BE2C (cell line): ENCODE measurements at places on chromosomes 2 and 18.

DNA sequence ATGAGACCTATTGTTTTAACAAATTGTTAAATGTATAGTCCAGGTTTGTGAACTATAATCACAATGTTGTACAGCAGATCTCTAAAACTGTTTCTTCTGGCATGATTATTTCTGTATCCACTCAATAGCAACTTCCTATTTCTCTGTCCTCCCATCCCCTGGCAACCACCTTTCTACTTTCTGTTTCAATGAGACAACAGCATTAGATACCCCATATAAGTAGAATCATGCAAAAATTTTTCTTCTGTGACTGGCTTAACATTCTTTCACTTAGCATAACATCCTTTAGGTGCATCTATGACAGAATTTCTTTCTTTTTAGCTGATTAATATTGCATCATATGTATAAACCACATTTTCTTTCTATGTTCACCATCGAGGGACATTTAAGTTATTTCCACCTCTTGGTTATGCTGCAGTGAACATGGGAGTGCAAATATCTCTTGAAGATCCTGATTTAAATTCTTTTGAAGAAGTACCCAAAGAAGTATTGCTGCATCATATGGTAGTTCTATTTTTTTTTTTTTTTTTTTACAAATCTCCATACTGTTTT is 713.5 kb downstream of the LRP1B start:
- no peak for DNase-seq

GRCh38 chr2:134818321-134818720 is 20.1 kb upstream of the ACMSD start:
- DNase-seq = no peak

- DNase-seq = no peak
Observed at GRCh38 chr2:60353406-60353800, 200.1 kb downstream of the BCL11A start.

DNA sequence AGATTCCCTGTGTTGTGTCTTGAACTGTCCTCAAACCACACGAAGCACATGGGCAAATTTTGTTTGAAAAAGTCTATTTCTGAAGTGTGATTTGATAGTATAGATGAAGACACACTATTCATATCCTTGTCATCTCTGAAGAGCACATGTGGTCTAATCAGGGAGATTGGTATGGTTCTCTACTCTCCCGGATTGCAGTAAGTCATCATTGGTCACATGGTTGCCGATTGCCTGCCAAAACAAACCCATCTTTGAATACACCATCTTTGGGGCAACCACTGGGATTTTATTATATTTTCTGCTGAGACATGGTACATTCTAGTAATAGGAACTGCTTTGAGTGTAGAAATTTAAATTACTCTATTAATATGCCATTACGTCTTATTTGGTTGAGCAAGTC is 186.9 kb downstream of the MYO1B start:
- DNase-seq = no peak

DNA sequence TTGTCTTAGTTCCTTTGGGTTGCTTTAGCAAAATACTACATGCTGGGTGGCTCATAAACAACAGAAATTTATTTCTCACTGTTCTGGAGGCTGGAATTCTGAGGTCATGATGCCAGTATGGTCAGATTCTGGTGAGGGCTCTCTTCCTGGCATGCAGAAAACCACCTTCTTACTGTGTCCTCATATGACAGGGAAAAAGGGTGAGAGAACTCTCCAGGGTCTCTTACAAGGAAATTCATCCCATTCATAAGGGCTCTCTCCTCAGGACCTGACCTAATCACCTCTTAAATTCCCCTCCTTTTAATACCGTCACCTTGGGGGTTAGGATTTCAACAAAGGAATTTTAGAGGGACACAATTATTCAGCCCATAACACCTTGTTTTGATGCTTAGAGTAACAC is 243.1 kb upstream of the TNP1 start:
- no peak for DNase-seq

- no peak for DNase-seq
Observed at GRCh38 chr18:49678440-49678839, 116.6 kb downstream of the LIPG start.

DNA sequence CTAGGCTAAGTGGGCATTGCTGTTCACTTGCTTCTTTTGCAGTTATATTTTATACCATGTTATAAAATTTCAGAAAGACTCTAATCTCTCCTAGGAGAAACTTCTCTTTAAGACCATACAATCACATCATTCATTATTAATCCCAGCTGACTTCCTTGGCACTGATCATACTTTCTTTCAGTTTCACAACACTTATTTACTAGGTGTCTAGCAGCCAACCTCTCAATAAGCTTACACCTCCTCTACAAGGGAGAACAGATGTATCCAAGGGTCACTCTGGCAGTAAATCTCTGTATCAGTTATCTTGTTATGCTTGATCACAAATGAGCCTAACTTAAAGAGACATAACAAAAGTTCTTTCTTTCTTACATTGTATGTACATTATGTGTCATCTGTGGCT is 69.8 kb upstream of the EPB41L5 start:
- no peak for DNase-seq

- no peak for DNase-seq
Observed at GRCh38 chr2:169069341-169069740, at the start of gene DHRS9. Gene DHRS9, plus strand, starts transcription at chr2:169069563. Its CDS starts 12,019 bp downstream, at chr2:169081582.

DNA sequence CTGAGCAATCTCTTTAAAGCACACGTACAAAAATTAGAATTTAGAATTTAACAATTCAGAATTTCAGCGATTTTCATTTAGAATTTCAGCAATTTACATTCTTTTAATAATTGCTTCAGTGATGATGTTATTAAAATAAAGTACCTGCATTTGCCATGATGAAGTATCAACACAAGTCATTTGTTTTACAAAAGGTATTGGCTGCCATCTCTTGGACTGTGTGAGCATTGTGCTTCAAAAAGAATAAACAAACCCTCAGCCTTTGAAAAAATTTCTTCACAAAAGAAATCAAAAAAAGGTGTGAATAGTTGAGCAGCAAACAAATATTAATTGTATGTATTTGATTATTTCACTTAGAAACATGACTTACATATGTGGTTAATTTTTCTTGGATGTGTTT is 27.1 kb upstream of the ZC3H15 start:
- no peak for DNase-seq

DNA sequence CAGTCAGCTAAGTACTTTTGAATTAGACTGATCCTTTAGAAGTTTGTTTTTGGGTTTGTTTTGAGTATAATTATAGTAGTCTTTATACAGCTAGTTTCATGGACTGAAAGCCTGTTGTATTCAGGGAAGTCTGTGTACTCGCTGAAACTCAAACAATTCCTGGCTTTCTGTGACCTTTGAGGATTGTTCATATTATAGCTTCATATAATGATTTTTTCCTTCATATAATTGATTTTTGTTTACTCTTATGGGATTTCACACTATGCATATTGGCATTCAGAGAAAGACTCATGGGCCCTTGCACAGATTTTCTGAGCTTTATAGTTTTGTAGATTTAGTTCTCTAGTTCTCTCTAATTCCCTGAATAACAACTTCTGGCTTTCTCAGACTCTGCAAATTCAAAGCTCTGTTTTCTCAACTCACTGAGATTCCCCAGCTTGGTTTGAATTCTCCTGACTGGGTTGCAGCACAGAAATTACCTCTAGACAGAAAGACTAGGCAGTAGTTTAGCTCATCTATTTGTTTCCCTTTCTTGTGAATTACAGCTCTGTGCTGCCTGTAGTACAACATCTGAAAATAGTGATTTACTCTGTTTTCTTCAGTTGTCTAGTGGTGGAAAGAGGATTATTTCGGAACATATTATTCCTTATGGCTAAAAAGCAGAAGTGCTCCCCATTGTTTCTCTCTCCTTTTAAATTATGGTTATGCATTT is 495.9 kb upstream of the CNTNAP5 start:
- DNase-seq = no peak

DNA sequence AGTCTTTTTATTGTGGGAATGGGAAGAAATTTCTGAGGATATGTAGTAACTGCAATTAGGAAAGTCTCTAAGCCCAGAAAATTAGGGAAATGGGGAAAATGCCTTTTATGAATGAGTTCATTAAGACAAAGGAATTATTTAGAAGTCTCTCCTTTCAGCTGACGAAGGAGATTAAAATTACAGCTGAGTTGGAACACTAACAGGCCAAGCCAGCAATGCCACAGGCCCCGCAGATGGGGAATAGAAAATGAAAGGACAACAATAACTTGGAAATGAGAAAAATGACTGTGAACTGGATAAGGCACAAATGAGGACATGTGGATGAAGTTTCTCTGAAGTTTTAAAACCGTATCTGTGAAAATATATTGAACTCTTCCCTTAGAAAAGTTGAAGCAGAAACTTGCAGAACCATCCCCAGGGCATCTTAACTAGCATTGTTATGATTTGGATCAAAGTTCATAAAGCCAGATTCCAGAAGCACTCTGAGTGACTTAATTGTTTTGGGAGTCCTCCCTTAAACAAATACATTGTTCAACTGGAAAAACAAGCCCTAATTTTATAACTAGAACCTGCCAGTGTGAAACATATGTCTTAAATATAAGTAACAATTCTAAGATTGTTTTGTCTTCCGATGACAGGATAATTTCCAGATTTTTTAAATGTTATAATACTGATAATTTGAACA is 51.3 kb downstream of the C2orf76 start:
- no peak for DNase-seq

DNA sequence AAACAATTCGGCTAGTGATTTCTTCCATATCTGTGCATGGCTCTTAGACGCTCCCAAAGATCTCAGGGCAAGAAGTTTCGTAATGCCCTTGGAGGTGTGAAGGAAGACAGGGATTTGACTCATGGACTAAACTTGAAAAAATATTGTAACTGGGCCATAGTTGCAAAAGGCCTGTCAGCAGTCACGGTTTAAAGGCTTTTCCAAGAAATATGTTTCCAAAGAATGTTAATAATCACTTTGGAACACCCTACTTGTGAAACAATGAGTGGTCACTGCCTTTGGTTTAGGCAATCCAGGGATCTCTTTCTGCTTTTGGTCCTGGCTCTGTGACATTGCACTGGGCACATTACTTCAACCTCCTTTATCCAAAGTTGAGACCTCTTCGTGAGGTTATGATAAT is 102.5 kb upstream of the RASGRP3 start:
- no peak for DNase-seq

GRCh38 chr18:47036298-47036874 is 965 bp upstream of the ELOA2 start:
- peak; percentile 7 for DNase-seq

DNA sequence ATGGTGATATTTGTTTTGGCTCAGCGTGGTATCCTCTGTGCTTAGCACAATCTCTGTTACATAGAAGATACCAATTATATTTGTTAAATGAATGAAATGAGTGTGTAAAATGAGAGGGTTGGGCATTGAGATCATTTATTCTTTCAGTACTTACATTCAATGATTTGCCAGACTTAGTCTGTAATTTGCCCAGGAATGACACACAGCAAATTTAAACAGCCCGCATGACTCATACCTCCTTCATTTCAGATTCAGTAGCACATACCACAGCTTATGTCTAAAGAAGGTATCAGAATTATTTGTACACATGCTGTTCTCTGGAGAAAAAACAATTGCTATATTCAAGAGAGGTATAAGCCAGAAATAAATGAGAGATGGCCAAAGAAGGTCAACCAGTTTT is 37.0 kb downstream of the KLHL14 start:
- DNase-seq = no peak

GRCh38 chr2:149715894-149716293 is 128.3 kb upstream of the MMADHC start:
- DNase-seq = no peak

- DNase-seq = no peak
Observed at GRCh38 chr2:48691935-48692691, 63.4 kb downstream of the LHCGR start.

- no peak for DNase-seq
Observed at GRCh38 chr2:191018643-191019119, 4.7 kb upstream of the STAT1 start.

- DNase-seq = no peak
Observed at GRCh38 chr2:160376576-160376975, 117.0 kb downstream of the RBMS1 start.

GRCh38 chr2:174174741-174175140 is 73.6 kb downstream of the OLA1 start:
- no peak for DNase-seq

DNA sequence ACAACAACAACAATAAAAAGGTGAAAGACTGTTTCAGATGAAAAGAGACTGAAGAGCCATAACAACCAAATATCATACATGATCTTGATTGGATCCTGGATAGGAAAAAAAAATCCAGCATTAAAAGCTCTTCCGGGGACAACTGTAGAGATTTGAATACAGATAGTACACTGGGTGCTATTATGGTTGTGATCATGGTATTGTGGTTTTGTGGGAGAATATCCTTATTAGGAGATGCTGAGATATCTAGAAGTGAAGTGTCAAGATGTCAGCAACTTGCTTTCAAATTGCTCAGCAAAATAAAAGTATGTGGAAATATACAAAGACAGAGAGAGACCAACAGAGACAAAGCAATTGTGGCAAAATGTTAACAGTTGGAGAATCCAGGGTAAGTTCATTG is 15.5 kb upstream of the SPATA3 start:
- no peak for DNase-seq

DNA sequence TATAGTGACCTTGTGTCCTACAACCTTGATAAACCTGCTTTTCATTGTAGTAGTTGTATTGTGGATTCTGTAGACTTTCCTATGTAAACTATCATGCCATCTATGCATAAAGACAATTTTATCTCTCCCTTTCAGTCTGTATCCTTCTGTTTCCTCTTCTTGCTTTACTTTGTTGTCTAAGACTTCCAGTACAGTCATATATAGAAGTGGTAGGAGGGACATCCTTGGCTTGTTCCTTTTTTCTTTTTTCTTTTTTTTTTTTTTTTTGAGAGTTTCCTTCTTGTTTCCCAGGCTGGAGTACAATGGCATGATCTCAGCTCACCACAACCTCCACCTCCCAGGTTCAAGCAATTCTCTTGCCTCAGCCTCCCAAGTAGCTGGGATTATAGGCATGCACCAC is 39.7 kb downstream of the UBE2F start:
- no peak for DNase-seq

GRCh38 chr2:135984199-135985017 is 1.0 kb downstream of the DARS1 start:
- DNase-seq = no peak

GRCh38 chr2:165952741-165953211 is 800 bp downstream of the TTC21B start:
- no peak for DNase-seq

DNA sequence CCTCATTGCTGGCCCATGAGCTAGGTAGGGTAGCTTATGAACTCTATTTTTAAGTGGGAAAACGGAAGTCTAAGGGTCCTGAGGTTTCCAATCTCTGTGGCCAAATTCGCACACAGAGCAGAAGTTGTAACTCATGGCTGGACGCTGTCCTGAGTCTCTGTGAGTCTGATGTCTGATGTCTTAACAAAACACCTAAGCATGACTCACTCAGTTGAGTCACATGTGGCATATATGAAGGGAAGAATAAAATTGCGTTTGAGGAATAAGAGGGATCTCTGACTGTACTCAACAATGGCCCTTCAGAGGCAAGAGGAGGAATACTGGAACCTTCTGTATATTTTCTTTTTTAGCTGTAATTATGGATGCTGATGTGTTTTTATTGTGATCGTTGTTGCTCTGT is 569.7 kb downstream of the RIT2 start:
- no peak for DNase-seq

- DNase-seq = no peak
Observed at GRCh38 chr18:73638709-73639108, 508.9 kb downstream of the FBXO15 start.
